ENCODE measurements at places on chromosomes 5 and 9.

DNA sequence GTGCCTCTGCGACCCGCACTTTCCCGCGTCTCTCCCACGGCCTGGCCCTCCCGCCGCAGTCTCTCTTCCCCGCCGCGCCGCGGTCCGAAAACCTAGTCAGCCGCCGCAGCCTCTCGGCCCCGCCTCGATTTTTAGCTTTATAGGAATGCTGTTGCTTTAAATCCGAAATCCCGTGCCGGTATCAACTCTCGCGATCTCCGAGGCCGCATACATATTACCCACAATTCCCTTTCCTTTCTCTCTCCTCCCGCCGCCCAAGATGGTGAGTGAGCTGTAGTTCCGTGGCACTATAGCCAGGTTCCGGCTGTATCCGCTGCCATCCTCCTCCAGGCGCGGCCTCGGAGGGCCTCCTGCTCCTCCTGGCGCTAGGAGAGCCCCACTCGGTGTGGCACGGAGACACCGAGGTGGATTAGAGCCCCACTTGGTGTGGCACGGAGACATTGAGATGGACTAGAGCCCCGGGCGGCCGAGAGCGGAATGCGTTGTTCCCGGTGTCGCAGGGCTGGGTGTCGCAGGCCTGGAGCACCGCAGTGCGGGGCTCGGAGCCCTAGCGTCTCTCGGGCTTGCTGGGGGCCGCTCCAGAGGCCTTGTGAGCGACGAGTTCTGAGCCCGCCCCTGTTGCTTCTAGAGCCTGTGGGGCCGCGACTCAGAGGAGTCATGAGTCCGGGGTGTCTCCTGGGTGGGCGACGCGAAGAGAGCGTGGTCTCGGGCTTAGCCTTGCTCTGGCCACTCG lies at the start of the genes MED22 and RPL7A:
Gene MED22 (minus strand): TSS at position 147 of the 733 bp plus-strand sequence. CDS start 1,469 bp downstream, outside the sequence.
Gene RPL7A (plus strand): TSS at position 234 of the 733 bp plus-strand sequence. CDS start 26 bp downstream, at position 260.
- no peaks in the 10 kb centered on the region for H3K27me3 ChIP-seq
- H3K27ac ChIP-seq = peak within 1 kb of the TSS; percentile 87
- peaks cover 21% of the 10 kb centered on the region for H3K4me1 ChIP-seq
- peak within 1 kb of the TSS; percentile 94 for H3K4me3 ChIP-seq

- H3K27me3 ChIP-seq = no peaks in the 10 kb centered on the region
- H3K4me3 ChIP-seq = no peak overlapping the region
- no peak overlapping the region for H3K27ac ChIP-seq
- H3K36me3 ChIP-seq = peaks cover 5% of the 10 kb centered on the region
- DNase-seq = no peak
Observed at GRCh38 chr5:81630684-81631083, 120.2 kb downstream of the SSBP2 start.

- no peaks in the 10 kb centered on the region for H3K36me3 ChIP-seq
- DNase-seq = no peak
- no peak overlapping the region for H3K27ac ChIP-seq
- H3K4me3 ChIP-seq = no peak overlapping the region
- H3K4me1 ChIP-seq = no peaks in the 10 kb centered on the region
Observed at GRCh38 chr9:86072394-86072877, 26.9 kb downstream of the GOLM1 start.

- H3K4me3 ChIP-seq = no peak overlapping the region
- no peaks in the 10 kb centered on the region for H3K36me3 ChIP-seq
- DNase-seq = no peak
- no peak overlapping the region for H3K27ac ChIP-seq
- no peaks in the 10 kb centered on the region for H3K27me3 ChIP-seq
- no peaks in the 10 kb centered on the region for H3K4me1 ChIP-seq
Observed at GRCh38 chr9:38038307-38039089, 30.5 kb downstream of the SHB start.

- H3K36me3 ChIP-seq = no peaks in the 10 kb centered on the region
- no peaks in the 10 kb centered on the region for H3K4me1 ChIP-seq
- no peak overlapping the region for H3K4me3 ChIP-seq
- H3K27me3 ChIP-seq = no peaks in the 10 kb centered on the region
- no peak overlapping the region for H3K27ac ChIP-seq
Observed at GRCh38 chr5:82308416-82308815, 30.3 kb upstream of the RPS23 start.

- H3K4me1 ChIP-seq = no peaks in the 10 kb centered on the region
- H3K27me3 ChIP-seq = no peaks in the 10 kb centered on the region
- no peak overlapping the region for H3K27ac ChIP-seq
Observed at GRCh38 chr5:107418902-107419301, 251.8 kb downstream of the EFNA5 start.

- DNase-seq = no peak
- no peak overlapping the region for H3K4me3 ChIP-seq
- H3K27ac ChIP-seq = no peak overlapping the region
- no peaks in the 10 kb centered on the region for H3K27me3 ChIP-seq
Observed at GRCh38 chr9:84381508-84381907, 41.0 kb upstream of the SLC28A3 start.

DNA sequence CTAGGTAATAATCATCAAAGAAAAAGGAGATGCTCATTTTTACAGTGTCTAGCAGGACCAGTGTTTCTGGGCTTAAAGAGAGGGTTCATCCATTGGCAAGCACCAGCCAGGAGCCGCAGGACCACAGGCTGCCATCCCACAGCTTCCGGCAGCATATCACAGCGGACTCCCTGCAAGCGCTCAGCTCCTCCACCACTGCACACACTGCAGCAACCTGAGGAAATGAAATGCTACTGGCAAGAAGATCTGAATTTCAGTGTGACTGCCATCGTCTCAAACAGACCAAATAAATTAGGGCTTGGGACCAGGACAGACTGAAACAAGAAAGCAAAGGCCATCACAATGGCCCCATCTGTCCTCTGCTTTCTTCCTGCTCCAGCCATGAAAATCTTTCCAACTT lies 114.2 kb downstream of the TTC39B start:
- H3K27me3 ChIP-seq = no peaks in the 10 kb centered on the region
- H3K4me3 ChIP-seq = no peak overlapping the region
- no peak for DNase-seq
- H3K4me1 ChIP-seq = no peaks in the 10 kb centered on the region
- no peak overlapping the region for H3K27ac ChIP-seq

All from B cell (primary cell).